CD4-positive, alpha-beta T cell treated with Interleukin-4 for 1 hour (primary cell): ENCODE measurements at places on chromosomes 3 and 15.

DNA sequence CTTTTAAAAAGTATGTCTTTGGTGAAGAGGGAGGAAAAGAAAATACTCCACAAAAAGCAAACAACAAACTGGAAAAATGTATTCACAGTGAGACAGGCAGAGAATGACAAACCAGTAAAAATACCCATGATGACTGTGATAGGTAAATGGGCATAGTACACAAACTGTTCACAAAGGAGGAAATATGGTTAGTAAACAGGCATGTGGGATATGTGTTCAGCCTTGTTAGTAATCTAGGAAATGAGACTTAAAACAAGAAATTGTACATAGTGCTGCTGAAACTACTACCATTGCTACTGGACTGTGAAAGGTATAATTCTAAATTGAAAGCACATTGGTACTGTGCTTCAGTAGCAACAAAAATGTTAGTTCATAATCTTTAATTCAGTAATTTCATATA is 50.1 kb downstream of the UBE2E2 start:
- DNase-seq, result no peak

DNA sequence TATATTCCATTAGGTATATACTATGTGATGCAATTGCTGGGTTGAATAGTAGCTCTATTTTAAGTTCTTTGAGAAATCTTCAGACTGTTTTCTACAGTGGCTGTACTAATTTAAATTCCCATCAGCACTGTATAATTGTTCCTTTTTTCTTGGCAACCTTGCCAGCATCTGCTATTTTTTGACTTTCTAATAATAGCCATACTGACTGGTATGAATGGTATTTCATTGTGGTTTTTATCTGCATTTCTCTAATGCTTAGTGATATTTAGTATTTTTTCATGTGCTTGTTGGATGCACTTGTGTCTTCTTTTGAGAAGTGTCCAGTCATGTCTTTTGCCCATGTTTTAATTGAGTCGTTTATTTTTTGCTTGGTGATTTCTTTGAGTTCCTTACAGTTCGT is 145.1 kb upstream of the PLSCR5 start:
- DNase-seq, result no peak

- no peak for DNase-seq
Observed at GRCh38 chr3:145272684-145273083, 888.3 kb downstream of the PLOD2 start.

- DNase-seq, result no peak
Observed at GRCh38 chr15:37105889-37106288, 5.5 kb upstream of the MEIS2 start.

- DNase-seq, result no peak
Observed at GRCh38 chr3:30059240-30059639, 547.2 kb upstream of the TGFBR2 start.

DNA sequence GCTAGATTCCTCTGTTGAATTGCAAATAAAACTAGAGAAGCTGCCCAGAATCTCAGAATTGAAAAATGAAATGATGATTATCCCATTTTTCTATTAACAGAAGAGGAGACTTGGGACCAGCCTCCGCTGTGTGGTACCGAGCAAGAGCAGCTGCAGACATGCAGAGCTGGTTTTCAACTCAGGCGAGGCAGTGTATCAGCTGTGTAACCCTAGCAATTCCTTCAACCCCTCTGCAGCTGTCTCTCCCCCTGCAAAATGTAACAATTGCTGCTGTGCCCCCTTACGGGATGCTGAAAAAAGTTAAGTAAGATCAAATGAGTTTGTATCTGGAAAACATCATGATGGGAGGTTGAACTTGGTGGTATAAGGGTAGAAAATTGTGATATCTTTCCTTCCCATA is 98.5 kb upstream of the C3orf80 start:
- DNase-seq, result no peak

- DNase-seq, result no peak
Observed at GRCh38 chr3:99498550-99499234, 139.7 kb upstream of the COL8A1 start.

DNA sequence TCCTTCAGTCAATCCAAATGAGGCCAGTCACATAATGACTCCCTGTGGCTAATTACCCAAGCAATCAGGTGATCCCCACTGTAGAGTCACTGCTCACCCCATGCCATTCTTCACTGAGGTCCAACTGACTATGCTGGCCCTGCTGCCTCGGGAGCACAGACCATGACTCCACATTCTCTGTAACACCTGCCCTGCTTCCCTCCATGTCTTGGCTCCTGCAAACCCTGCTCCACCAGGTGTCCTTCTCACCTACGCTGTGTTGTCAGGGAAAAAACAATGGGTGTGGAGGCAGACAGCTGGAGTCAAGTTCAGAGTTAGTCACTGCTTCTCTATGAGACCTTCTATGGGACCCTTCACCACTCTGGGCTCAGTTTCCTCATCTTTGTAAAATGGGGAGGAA is 6.1 kb upstream of the SFMBT1 start:
- DNase-seq, result no peak

DNA sequence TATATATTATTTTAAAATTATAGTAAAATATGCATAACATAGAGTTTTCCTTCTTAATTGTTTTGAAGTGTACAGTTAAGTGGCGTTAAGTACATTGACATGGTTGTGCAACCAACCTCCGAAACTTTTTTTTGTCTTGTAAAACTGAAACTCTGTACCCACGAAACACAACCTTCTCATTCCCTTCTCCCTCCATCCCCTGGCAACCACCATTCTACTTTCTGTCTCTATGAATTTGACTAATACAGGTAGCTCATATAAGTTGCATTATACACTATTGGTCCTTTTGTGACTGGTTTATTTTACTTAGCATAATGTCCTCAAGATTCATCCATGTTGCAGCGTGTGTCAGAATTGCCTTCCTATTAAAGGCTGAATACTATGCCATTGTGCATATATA is 179.4 kb downstream of the SATB1 start:
- DNase-seq, result no peak

DNA sequence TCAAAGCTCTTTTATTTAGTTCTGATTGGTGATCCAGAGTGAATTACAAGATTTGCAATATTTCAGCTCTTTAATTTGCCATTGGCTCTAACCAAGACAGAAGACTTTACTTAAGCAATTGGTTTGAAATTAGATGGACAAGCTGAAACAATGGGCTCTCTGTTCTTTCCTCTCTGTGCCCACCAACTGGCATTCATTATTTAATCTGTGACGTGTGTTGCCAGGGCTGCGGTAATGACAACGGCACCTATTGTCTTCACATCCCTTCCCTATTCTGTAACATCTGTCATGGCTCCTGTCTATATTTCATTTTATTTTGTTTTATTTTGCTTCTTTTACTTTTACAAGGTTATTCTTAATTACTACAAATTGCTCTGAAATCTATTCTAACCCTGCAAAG is 33.9 kb downstream of the PLD1 start:
- DNase-seq, result no peak

- DNase-seq, result no peak
Observed at GRCh38 chr15:63006032-63006878, 36.3 kb upstream of the TPM1 start.

DNA sequence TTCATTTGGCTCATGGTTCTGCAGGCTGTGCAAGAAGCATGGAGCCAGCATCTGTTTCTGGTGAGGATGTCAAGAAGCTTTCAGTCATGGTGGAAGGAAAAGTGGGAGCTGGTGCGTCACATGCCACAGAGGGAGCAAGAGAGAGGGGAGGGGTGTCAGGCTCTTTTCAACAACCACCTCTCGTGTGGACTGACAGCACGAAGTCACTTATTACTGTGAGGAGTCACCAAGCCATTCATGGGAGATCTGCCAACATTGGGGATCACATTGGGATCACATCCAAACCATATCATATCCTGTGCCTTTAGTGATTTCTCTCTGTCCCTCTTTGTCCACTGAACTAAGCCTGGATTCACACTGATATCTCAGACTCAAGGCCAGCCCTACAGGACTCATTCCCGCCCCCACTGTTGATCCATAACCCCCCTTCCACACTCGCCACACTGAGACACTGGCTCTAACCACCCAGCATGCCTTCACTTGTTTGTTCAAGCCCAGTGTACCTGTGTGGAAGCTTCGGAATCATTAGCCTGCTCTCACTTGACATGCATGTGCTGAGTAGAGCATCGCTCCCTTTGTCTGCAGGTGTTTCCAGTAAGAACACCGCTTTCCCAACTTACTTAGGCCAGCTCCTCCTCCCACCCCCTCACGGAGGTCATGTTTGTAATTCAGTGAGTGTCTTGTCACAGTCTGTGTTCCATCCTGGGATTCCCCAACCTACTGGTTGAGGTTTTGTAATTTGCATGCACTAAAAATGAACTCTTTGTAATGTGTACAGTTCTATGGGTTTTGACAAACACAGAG is 132.2 kb downstream of the KLF13 start:
- no peak for DNase-seq

GRCh38 chr3:44970926-44971490 is 5.0 kb downstream of the ZDHHC3 start:
- no peak for DNase-seq

DNA sequence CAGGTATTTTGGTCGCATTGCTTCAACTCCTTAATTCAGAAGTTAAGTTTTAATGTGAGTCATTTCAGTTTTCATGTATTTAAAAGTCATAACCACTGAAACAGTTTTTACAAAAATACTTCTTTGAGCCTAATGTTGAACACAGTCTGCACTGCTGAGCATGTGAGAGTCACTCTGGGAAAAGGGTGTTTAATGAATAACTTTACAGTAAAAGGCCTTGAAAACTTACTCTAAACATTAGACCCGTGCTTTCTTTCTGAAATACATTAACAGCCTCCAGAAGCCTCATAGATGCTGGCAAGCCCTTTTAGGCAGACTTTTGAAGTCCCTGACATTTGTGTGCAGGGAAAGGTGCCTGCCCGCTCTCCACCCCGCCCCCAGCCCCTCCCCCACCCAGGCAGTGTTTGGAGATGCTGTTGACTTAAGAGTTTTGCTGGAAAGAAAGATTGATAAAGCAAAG is 68.9 kb upstream of the NR2F2 start:
- DNase-seq, result no peak
